Muscle of leg (tissue), 16 donors: ENCODE measurements at places on chromosomes 12 and 14. TPM values are rescaled to one million over a fixed set of nuclear protein-coding genes. Genes with fewer than 3 reads are reported as not detected.

AKAP5 gene
- 0.27 TPM for total RNA-seq

PPM1A gene
- total RNA-seq, result 31.8 TPM

IFI27L2 gene
- 21.9 TPM for total RNA-seq

B3GNT4 gene
- total RNA-seq, result 0.04 TPM

PLA2G1B gene
- 0.75 TPM for total RNA-seq

KCNH3 gene
- 1.1 TPM for total RNA-seq

ST8SIA1 gene
- 6.9 TPM for total RNA-seq

BICDL1 gene
- 1.3 TPM for total RNA-seq

KLRG1 gene
- total RNA-seq, result 2.7 TPM

TRHDE gene
- total RNA-seq, result 2.3 TPM

BMP4 gene
- total RNA-seq, result 16.4 TPM

FAM222A gene
- total RNA-seq, result 4.7 TPM

FGF23 gene
- 0.04 TPM for total RNA-seq

INHBC gene
- total RNA-seq, result not detected

CALCOCO1 gene
- 96.6 TPM for total RNA-seq

TTLL5 gene
- total RNA-seq, result 14.1 TPM

PLXNC1 gene
- 11.7 TPM for total RNA-seq

ACACB gene
- total RNA-seq, result 10.3 TPM

BTG1 gene
- total RNA-seq, result 19.5 TPM

REC8 gene
- 2.1 TPM for total RNA-seq

KLRB1 gene
- total RNA-seq, result 0.49 TPM

MBD6 gene
- 11.0 TPM for total RNA-seq
